ENCODE measurements at places on chromosomes 6 and 20. TPM values are rescaled to one million over a fixed set of nuclear protein-coding genes. Genes with fewer than 3 reads are reported as not detected.

Gene IYD
- not detected for total RNA-seq

Gene PTCHD4
- total RNA-seq: 2.6 TPM

Gene PI16
- total RNA-seq: not detected

Gene CLPSL1
- total RNA-seq: not detected

Gene UST
- 26.9 TPM for total RNA-seq

Gene FKBP1A
- 46.9 TPM for total RNA-seq

Gene TGM3
- total RNA-seq: 11.8 TPM

Gene CST3
- total RNA-seq: 124 TPM

Gene PAX1
- total RNA-seq: not detected

Gene C6orf141
- total RNA-seq: 7.8 TPM

- DNase-seq: peak; percentile 55
Observed at GRCh38 chr20:45290677-45291355, 15.8 kb upstream of the RBPJL start.

- DNase-seq: peak; percentile 86
Observed at GRCh38 chr6:16778521-16778920, 17.3 kb upstream of the ATXN1 start.

GRCh38 chr6:149887343-149887742, 10.6 kb downstream of the RAET1E start:
- peak; percentile 99 for DNase-seq

DNA sequence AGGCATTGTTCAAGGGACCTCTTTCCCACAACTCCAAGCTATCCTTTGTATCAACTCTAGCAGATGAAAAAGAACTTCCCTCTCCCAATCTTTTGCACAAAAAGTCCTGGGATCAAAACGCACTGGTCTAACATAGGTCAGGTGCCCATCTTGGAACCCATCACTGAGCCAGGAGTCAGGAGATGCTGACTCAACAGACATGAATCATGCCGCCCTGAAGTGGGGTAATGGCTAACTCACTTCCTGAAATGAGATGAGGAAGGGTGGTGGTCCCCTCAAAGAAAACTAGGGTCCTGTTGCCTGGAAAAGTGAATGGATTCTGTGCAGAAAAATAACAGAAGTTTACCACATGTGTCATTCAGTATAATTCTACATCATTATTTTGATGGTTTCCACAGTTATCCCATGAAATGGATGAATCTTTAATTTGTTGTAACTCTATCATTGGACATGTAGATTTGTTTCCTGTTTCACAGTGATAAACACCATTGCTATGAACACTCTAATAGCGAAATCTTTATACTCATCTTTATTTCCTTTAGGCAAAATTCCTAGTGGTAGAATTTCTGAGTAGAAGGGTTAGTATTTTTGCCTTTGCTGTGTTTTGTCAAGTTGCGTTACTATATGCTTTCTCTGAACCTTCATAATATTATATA, 151.3 kb downstream of the SLC16A10 start:
- peak; percentile 87 for DNase-seq

DNA sequence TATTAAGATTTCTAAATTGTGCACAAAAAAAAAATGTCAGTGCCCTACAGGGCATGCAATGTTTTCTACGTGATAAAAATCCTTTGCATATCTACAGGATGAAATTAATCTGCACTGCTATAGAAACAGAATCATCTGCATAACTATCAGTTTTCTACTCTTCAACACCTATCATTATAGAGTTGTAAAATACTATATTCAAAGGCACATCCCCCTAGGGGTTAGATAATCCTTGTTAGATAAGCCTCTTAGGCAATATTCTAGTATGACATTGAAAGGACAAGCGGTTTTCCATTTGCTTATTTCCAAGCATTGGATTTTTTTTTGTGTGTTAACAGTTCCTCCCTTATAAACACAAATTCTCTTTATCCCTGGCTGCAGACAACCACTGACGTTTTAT, 98.7 kb upstream of the LAMA2 start:
- DNase-seq: no peak

DNA sequence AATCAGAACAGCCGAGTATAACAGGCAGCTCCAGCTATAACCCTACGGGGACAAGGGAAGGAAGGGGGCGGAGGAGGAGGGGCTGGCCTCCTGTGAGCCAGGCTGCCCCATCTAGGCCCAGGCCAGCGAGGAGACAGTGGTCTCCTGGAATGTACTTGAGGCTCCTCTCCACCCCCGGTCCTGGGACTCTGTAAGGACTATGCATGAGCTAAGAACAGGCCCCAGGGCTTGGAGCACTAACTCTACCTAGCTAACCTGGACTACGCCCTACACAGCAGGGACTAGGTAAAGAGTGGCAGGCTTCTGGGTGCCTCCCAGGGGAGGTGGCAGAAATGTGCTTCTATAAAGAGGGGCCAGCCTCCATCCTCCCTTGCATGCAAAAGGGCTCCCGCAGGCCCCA, 8.9 kb downstream of the KCNK15 start:
- no peak for DNase-seq

DNA sequence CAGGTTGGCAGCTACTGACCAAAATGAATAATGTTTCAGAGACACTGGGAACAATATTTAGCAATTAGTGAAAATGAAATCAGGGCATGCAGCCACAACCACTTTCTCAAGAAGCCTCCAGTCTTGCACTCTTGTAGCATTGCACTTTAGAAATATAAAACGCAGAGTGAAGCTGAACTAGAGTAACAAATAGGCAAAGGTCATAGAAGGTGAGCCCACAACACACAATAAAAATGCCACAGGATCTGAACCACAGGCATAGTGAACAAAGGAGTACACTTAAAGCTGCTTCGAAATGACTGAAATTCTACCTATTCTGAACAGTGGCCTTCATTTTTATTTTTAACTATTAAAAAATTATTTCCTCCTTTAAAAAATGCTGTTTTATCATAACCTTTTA, 25.0 kb downstream of the DDO start:
- no peak for DNase-seq

DNA sequence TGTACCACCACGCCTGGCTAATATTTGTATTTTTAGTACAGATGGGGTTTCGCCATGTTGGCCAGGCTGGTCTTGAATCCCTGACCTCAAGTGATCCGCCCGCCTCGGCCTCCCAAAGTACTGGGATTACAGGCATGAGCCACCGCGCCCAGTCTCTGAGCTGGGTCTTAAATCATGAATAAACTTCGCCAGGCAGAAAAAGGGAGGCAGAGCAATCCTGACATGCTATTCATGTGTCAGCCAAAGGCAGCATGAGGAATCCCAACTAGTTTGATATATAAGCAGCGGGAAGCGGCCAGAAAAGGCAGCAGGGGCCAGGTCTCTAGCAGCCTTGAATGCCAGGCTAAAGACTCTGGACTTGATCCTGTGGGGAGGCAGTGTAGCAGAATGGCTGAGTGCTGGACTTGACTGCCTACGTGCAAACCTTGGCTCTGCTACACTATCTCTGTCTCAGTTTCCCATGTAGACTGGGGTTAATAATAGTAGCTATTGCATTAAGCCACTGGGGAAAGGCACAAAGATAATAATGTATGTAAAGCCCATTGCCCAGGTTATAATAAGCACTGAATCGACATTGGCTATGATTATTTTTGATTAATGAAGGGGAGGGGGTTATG, 1.8 kb downstream of the PROCR start:
- DNase-seq: no peak

DNA sequence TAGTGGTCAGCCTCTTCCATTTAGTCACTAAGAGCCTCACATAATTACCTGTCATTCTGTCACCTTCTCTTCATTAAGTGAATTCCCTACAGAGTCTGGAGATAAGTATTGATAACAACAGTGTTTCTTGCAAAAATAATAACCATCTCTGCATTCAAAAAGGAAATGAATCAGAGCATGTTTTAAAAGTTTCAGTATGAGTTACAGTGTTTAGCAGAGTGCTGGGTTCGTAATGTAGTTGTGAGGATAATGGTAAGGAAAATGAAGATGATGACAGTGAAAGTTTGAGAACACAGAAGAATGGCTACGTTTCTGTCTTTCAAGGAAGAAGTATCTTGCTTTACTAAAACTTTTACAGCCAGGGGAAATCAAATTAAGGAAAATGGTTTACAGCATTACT, 31.3 kb downstream of the GPRC6A start:
- no peak for DNase-seq

- DNase-seq: no peak
Observed at GRCh38 chr20:48025051-48025515, 239.8 kb upstream of the SULF2 start.

DNA sequence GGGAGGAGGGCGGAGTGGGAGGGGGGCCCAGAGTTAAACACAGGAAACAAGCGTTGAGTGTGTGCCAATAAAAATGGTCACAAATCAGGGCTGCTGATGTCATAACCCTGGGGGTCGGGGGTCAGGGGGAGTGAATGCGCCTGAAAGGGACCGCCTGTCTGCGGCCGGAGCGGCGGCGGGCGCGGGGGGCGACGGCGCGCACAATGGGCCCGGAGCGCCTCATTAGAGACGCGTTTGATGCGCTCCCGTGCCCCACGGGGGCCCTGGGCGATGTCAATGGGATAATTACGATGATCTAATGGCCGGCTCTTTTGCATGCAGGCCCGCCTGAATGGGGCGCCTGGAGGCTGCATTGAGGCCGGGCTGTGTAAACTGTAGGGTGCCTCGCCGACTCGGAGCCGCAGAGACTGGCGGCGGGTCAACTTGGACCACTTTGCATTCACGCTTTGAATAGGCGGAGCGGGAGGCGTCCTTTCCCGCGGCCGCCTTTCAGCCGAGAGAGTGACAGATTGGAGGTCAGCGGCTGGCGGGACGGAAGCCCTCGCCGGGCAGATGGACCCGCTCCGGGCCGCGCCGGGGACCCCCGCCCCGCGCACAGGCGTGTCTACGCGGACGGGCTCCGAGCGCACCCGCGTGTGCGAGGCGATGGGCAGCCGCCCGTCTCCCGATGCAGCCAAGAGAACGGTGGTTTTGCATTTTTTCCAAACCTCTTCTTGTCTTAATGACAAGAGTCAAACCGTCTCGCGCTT, 296.1 kb downstream of the TFAP2C start:
- no peak for DNase-seq

DNA sequence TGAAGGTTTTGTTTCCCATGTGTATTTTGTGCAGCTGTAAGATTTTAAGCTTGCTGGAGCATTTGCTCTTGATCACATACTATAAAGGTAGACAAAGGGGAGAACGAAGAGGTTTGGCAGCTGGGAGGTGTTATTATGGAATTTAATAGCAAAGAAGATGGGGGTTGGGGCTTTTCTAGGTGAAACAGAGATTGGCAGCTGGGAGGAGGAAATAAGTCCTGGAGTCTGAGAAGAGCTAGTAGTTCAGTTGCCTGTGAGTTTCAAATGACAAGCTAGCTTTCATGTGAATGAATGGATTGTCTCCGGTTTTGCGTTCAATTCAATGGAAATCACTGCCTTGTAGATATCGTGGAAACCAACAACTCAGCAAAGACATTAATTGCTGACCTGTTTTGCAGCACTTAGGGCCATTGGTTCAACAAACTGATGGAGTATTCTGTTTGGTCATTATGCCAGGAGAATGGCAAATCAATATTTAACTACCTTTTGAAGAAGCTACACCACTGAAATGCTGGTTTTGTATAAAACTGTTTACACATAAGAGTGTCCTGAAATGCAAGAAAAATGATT, 38.1 kb upstream of the FLRT3 start:
- DNase-seq: no peak

DNA sequence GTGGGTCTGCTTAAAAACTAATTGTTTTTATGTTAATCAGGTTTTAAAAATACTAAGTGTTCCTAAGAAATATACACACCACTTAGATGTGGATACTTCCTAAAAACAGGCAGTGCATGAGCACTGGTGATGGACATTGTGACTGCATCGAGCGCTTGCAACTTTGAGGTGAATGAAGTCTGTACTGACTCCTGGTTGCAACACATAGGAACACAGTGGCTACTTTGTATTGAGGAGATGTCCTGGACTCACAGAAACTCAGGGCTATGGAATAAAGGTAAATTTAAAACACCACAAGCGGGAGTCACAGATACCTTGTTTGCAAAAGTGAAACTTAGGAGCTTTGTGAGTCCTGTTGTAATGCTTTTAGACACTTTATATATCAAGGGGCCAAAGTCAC, 55.6 kb upstream of the POLR1H start:
- no peak for DNase-seq

DNA sequence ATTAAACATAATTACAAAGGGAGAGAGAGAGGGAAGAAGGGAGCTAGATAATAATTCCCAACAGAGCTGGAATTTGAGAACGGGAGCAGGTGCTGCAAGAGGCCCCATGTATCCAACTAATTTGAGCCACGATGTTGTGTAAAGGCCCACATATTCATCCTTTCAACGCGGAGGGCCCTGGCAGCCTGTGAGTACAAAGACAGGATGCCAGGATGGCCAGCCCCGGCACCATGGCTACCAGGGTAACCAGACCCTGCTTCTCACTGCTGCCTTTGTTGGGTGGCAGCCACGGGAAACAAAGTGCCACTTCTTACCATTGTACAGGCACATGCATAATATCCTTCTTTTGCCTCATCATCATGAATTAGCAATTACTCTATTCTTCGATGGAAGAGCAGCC, 492.0 kb upstream of the NRSN1 start:
- DNase-seq: no peak

DNA sequence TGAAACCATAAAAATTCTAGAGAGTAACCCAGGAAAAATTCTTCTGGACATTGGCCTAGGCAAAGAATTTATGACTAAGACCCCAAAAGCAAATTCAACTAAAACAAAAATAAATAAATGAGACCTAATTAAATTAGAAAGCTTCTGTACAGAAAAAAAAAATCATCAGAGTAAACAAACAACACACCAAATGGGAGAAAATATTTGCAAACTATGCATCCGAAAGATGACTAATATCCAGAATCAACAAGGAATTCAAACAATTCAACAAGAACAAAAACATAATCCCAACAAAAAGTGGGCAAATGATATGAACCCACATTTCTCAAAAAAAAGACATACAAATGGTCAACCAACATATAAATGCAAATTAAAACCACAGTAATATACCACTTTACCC, 242.6 kb upstream of the CDYL start:
- DNase-seq: no peak

GRCh38 chr6:143896126-143896860, 32.0 kb downstream of the ZC2HC1B start:
- DNase-seq: peak; percentile 65

DNA sequence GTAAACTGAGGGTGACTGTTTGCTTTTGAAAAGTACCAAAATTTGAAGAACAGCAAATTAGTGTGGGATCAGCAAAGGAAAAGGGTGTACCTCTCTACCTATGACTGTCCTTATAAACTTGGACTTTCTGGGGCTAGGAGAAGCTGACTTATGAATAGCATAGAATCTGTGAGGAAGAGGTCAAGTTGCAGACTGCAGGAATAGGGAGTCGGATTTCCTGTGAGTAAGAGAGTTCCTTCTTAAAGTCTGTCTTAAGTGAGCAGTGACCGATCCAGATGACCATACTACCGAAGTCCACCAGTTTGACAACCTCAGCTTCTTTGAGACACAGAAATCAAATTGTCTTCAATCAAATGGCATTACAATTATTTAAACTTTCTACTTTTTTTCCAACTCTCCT, 708.7 kb downstream of the UTRN start:
- DNase-seq: peak; percentile 46

DNA sequence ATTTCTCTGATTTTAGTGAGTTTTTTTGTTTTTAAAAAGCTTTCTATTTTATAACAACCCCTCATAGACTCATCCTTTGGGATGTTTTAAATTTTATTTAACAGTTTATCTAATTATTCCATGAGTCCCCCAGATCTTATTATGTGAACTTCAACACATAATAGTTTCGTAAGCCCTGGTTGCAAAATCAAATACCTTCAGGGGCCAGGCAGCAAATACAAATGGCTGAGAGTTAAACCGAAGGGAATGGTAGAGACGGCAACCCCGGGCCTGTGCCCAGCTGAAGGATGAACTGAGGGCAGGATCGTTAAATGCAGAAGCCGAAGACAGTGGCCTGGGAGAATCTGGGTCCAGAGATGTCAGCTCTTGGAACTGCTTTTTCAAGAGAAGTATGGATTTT, 88.4 kb downstream of the RTN4IP1 start:
- DNase-seq: no peak
